ENCODE measurements at places on chromosomes 5 and 9. TPM values are rescaled to one million over a fixed set of nuclear protein-coding genes. Genes with fewer than 3 reads are reported as not detected.

Gene CDC20B
- 0.14 TPM for total RNA-seq

Gene NKD2
- total RNA-seq: 4.5 TPM

Gene CXCL14
- total RNA-seq: 9.9 TPM

Gene NDST1
- total RNA-seq: 29.6 TPM

Gene OTP
- total RNA-seq: 0.17 TPM

Gene ANKRD18A
- total RNA-seq: 0.14 TPM

Gene RNF208
- 0.41 TPM for total RNA-seq

Gene RAB3C
- not detected for total RNA-seq

Gene IL3
- not detected for total RNA-seq

Gene PRDM9
- total RNA-seq: not detected

Gene RPL12
- total RNA-seq: 2,271 TPM

Gene ADAMTS2
- 0.31 TPM for total RNA-seq

Gene DNM1
- total RNA-seq: 6.9 TPM

Gene FABP6
- total RNA-seq: 1.6 TPM

Gene GRIA1
- total RNA-seq: 219 TPM

Gene OR2S2
- total RNA-seq: 0.31 TPM

Gene APBB3
- 72.6 TPM for total RNA-seq

Gene ROPN1L
- 2.8 TPM for total RNA-seq

Gene PLK2
- total RNA-seq: 43.5 TPM

Gene ORM2
- not detected for total RNA-seq

Gene ITGA2
- total RNA-seq: 1.3 TPM

Gene MYOZ3
- total RNA-seq: 1.8 TPM

Gene GABBR2
- total RNA-seq: 6.5 TPM

Gene ISL1
- 0.50 TPM for total RNA-seq

Gene RHOBTB3
- total RNA-seq: 36.3 TPM

Gene PLAC8L1
- not detected for total RNA-seq

Gene NUTM2F
- total RNA-seq: 1.0 TPM

Gene MSANTD3
- total RNA-seq: 35.4 TPM

Gene PITX1
- total RNA-seq: 0.25 TPM

Gene ADAMTS12
- total RNA-seq: 55.2 TPM

Gene HCN1
- 0.16 TPM for total RNA-seq

Gene FBP2
- not detected for total RNA-seq

Gene LCN1
- not detected for total RNA-seq

All from motor neuron (in vitro differentiated cells).